Cortex of kidney (tissue), 1 donor: ENCODE measurements at places on chromosomes 4 and X.

GRCh38 chr4:16819652-16820051, 78.8 kb downstream of the LDB2 start:
- DNase-seq, result no peak

DNA sequence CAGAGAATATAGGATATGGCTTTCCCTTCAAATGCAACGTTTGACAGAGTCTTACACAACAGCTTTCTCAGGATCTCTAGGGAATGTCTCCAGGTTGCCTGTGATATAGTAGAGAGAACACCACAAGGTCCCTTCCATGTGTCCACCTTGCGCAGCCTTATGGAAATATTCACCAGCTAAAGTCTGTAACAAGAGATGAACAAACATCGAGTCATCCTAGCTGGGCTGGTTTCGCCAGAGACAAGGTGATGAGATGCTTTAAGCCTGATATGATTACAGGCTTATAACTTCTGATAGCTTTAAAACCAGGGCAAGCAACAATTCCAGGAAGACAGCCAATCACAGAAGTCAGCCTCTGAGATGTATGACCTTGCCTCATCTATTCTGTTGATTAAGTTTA, 83.8 kb downstream of the SEL1L3 start:
- no peak for DNase-seq

DNA sequence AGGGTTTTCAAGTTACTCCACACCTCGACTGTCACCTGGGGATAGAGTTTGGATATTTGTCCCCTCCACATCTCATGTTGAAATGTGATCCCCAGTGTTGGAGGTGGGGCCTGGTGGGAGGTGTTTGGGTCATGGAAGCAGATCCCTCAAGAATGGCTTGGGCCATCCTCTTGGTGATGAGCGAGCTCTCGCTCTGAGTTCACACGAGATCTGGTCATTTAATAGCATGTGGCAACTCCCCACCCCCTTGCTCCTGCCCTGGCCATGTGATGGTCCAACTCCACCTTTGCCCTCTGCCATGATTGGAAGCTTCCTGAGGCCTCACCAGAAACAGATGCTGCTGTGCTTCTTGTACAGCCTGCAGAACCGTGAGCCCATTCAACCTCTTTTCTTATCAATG, 8.3 kb downstream of the CTAG1A start:
- DNase-seq, result no peak

DNA sequence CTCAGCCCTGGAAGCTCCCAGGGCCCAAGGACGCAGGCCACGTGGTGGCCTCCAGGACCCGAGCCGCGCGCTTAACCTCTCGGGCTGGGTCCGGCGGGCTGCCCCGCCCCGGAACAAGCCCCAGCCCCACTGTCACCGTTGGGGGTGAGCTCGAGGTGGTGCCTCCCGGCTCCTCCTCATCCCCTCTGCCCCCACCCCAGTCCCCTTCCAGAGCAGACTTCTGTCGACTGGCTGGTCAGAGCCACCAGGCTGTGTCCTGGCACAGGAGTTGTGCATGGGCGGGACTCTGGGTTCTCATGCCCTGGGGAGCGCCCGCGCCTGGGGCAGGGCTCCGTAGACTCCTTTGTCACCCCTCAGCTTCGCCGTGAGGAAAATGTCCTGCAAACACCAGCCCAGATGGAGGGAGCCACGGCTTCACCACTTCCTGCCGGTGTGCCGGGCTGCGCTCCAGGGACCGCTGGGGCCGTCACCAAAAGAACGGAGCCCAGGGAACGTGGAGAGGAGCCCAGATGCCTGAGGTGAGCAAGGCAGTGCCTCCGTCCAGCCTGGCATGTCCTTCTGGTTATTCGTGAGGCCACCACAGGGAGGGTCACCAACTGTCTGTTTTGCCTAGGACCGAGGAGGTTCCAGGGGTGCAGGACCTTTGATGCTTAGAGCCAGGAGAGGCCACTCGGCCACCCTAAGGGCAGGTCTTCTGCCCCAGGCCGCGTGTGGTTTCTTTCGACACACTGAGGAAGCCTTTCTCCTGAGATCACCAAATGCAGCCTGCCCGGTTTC, 7.1 kb upstream of the RGS12 start:
- DNase-seq, result no peak

DNA sequence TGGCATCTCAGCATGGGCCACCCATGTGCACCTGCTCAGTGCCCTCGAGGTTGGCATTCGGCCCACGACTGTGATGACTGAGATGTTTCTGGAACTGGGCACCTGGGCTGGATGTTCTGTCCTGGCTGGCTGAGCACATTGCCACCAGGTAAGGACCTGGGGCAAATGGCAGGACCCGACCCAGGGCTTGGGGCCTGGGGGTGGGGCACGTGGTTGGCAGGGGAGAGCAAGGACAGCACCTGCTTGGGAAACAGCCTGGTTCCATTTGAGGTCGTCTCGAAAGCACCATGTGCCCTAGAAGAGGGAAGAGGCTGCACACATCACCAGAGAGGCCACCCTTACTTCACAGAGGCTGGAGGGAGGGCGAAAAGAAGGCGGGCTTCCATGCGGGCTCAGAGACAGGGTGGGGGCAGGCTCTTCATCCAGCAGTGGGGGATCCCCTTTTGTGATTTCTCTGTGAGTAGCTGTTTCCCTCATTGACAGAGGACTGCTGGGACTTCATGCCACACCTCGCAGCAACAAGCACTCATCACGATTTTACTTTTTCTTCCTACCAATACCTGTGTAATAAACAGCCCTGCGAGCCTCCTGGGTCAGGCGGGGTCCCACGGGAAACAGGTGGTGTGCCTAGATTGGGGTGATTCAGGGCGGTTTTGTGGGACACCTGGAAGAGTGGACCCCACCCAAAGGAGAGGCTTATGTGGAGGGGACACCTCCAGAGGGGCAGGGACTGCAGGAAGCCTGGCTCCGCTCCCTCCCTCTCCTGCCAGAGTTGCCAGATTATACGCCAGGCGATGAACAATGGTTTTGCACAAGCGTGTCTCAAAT, 12.0 kb downstream of the TMEM187 start:
- DNase-seq, result no peak

DNA sequence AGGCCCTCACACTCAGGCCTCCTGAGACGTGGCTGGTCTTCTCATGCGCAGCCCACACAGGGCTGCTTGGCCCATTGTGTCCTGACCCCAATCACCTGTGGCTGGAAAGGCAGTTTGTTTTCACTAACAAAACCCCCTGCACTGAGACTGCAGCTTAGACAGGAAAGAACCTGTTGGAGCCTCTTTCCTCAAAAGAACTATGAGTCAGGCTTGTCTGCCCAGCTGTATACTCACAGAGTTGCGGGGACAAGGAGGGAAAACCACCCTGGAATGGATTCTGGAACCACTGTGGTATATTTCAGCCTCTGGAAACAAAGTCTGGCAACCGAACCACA, 5.2 kb upstream of the TMEM156 start:
- DNase-seq, result no peak

DNA sequence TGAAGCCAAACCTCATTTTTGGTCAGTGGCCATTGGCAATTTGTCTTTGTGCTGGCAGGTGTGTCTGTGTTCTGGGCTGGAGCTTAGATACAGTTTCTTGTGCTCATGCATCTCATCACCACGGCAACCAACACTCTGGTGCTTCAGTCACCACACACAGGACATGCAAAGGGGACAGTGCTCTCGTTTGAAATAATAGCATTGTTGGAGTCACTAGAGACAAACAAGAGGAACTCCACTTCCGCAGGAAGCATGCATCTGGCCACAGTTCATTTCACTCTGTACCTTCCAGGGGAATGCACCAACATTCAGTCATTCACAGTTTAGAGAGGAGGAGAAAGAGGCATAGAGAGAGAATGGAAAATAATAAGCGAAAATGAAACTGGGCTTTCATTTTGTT, 267.4 kb downstream of the ANK2 start:
- no peak for DNase-seq

- DNase-seq, result no peak
Measured at GRCh38 chr4:9943761-9944160, 77.5 kb downstream of the SLC2A9 start.

DNA sequence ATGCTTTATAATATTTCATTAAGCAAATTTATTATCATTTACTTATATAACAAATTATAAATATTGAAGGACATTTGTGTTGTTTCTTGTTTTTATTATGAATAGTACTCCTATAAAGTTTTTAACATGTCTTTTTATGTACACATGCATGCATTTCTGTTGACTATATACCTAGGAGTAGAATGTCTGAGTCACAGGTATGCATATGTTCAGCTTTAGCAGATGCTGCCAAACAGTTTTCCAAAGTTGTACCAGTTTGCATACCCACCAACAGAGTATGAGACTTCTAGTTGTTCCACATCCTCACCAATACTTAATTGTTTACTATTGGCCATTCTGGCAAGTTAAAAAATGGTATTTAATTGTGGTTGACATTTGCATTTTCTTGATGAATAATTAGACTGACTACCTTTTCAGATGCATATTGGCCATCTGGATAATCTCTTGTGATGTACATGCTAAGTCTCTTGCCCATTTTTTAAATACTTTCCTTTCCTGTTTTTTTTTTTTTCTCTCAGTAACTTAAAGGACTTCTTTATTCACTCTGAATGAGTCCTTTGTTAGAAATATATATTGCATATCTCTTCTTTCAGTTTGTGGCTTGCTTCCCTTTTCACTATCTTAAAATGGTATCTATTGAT, 132.2 kb upstream of the TRIM2 start:
- DNase-seq, result no peak

DNA sequence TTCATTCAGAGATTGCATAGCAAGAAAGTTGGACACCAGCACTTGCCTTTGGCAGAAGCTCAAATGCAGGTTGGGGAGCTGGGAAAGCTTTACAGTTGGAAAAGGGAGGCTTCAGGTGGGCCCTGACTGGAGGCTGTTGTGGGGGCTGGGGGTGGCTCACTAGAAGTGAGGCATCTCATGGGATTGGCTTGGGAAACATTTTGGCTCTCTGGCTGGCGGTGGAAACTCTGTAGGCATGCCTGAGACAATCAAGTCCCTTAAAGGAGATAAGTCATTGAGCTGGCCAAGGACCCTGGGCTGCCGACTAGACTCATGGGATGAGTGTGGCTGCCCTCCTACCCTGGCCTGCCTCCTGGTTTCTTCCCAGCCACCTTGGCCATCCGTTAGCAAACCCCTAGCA, 31.4 kb upstream of the STS start:
- DNase-seq, result no peak

GRCh38 chr4:52192721-52193135, 141.6 kb downstream of the SPATA18 start:
- no peak for DNase-seq
